NCI-H2029 treated with DMSO at 0.1 percent for 48 hours (cell line): ENCODE measurements at places on chromosomes 3 and 15.

DNA sequence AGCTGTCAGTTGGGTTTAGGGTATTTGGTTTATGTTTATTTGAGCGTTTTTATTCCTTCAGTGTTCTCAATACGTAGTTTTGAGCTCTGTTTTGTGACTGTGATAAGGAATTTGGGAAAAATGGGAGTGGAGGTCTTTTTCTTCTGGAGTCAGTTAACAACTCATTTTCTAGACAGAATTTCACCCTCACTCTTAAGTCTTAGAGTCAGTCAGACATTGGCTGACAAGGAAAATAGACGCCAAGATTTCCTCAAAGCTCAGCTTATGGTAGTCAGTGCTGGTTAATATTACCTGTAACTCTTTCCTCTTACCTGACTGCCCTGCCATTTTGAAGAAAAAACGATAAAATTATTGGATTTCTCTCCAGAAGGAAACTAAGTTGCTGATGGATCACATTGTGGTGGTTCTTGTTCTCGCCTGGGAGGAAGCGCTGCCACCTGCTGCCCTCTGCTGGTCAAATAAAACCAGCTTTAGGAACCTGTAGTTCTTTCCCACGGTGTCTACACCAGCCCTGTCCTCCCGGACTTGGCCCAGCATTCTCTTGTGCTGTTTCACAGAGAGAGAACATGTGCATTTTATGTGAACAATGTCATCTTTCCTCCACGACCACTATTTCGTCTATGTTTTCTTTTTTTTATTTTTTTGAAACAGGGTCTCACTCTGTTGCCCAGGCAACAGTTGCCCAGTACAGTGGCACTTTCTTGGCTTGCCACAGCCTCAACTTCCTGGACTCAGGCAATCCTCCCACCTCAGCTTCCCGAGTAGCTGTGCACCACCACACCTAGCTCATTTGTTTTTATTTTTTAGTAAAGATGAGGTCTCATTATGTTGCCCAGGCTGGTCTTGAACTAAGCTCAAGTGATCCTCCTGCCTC lies 41.4 kb upstream of the UMPS start:
- DNase-seq: peak; percentile 53

DNA sequence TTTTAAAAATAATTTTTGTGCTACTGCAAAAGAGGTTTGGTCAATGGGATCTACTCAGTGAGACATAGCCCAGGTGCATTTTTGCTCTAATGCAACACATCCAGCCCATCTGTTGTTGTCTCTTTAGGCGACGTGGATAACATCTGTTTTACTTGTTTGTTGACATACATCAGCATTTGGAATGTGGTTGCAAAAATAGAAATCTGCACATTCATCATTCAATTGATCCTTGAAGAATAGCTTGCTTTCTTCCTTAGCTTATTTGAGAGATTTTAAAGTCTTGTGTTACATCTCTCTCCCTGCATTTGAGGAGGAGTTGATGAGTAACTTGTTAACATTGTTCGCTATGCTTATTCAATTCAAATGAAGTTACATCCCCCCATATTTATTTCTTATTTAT lies 1202.3 kb downstream of the NSUN3 start:
- no peak for DNase-seq

GRCh38 chr3:197749315-197749600 lies 425 bp upstream of the FYTTD1 start:
- DNase-seq: no peak

GRCh38 chr15:42110367-42110766 lies 16.0 kb upstream of the PLA2G4D start:
- peak; percentile 16 for DNase-seq

GRCh38 chr3:183022936-183023516 lies 42.7 kb upstream of the DCUN1D1 start:
- no peak for DNase-seq

GRCh38 chr3:156688632-156689452 lies 14.5 kb downstream of the TIPARP start:
- peak; percentile 70 for DNase-seq

DNA sequence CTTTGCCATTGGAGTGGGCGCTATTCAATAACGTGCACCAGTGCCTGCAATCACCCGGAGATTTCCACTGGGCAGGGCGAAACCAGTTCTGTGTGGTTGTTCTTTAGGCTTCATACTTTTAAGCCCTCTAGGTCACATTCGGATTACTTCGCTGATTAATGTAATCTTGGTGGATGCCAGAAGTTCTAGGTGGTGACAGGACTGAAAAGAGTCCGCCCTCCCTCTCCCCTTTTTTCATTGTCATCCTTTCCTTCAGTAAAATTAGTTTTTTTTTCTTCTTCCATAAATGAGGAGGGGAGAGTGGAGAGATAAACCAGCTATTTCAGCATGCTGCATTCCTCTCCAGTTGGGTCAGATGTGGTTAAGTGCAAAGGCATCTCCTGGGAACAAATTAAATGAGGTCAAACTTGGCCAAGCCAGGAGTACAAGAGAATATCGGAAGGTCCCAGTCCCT lies 2.3 kb upstream of the SLC2A2 start:
- DNase-seq: no peak

GRCh38 chr3:69881756-69882428 lies 117.6 kb upstream of the SAMMSON start:
- DNase-seq: no peak

GRCh38 chr15:35667908-35668307 lies 121.9 kb upstream of the DPH6 start:
- DNase-seq: no peak

DNA sequence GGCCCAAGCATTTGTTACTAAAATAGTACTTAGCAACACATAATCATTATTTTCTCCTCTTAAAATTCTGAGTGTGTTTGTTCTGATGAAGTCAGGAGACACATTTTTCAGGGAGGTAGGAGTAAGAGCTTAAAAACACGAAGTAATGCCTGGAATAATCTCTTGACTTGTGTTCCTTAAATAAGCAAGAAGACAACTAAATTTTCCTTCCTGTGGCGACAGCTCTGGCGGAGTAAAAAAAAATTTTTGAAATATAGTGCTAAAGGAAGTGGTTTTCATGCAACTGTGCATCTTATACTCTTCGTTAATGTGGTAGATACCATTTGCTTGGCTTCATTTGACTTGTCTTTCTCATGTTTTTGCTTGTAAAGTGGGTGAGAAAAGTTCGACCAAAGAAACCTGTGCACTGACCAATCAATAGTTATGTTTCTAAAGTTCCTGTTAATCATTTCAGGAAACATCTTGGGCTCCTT lies 11.1 kb upstream of the MBNL1 start:
- no peak for DNase-seq

- DNase-seq: no peak
These were observed 311.8 kb downstream of the NTRK3 start for GRCh38 chr15:87944691-87945090.

- peak; percentile 84 for DNase-seq
These were observed 37.3 kb downstream of the ATP2B2 start for GRCh38 chr3:10467904-10468612.

- no peak for DNase-seq
These were observed 8.6 kb downstream of the WDR73 start for GRCh38 chr15:84645496-84645895.

GRCh38 chr3:169250000-169250399 lies 413.5 kb downstream of the MECOM start:
- no peak for DNase-seq

GRCh38 chr15:39099524-39099923 lies 481.4 kb upstream of the THBS1 start:
- DNase-seq: no peak

GRCh38 chr3:117035745-117036144 lies 326.2 kb downstream of the TUSC7 start:
- no peak for DNase-seq

DNA sequence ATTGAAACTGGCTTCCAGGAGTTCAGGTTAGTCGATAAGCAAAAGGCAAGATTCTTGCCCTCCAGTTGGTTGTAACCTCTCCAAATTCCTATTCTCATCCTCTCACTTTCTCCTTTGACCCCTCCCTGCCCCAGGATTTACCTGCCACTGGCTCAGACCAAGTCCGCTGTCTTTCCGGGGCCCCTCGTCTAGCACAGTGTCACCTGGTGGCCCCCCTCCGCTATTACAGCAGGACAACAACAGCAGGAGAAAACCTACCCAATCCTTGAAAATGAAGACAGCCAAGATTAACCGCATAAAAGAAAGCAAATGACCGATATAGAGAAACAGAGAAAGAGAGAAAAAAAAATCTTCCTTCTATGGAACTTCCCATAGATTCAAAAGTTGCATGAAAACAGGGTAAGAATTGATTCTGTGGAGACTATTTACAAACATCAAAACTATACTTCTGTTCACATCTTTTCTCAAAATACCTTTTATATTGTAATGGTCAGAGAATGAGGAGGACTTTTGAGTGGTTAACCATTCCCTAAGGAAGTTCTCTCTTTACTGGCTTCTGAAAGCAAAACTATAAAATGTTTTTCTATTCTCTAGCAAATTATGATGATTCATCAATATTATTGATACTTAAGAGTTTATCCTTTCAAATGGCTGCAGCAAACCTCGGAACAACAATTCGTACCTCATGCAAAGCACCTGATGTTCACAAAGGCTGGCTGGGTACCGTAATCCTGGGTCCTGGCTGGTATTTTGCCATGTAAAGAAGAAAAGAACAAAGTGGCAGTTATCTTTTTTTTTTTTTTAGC lies 10.0 kb upstream of the ST8SIA2 start:
- no peak for DNase-seq

GRCh38 chr3:106440672-106441071 lies 571.9 kb upstream of the CBLB start:
- DNase-seq: no peak

DNA sequence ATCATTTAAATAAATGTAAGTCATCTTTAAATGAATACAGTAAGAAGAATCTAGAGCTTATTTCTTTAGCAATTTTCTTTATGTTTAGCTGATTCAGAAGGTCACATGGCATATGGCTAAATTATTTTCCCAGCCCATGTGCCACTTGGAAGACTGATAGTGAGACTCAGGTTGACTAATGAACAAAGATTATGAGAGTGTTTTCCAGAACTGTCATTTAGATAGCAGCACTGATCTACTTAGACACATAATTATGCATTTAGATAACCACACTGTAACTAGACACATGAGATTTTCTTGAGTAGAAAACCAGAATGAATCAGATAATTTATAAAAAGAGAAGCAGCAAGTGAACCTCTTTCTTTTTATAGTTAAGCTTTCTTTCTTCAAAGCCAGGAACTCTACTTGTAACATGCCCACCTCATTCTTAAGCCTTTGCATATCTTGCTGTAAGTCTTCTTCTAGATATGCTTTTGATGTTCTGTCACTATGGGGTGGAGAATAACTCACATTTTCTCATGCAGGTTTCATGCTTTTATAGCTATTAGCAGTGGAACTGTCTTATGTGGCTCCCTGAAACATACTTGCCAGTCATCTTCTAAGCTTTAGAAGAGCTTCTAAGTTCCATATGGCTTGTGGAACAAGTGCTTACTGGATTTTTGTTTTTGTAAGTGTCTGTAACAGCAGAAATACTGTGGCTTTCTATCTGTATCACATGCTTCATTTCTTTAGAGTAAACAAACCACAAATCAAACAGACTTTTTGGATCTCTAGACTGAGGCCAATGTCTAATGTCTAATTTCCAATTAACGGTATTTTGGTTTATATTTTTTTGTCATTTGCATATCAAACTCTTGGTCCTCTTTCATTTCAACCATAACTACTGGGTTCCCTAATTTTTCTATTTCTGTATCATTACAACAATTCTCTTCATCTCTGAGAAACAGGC lies 101.4 kb downstream of the LMLN start:
- DNase-seq: no peak

DNA sequence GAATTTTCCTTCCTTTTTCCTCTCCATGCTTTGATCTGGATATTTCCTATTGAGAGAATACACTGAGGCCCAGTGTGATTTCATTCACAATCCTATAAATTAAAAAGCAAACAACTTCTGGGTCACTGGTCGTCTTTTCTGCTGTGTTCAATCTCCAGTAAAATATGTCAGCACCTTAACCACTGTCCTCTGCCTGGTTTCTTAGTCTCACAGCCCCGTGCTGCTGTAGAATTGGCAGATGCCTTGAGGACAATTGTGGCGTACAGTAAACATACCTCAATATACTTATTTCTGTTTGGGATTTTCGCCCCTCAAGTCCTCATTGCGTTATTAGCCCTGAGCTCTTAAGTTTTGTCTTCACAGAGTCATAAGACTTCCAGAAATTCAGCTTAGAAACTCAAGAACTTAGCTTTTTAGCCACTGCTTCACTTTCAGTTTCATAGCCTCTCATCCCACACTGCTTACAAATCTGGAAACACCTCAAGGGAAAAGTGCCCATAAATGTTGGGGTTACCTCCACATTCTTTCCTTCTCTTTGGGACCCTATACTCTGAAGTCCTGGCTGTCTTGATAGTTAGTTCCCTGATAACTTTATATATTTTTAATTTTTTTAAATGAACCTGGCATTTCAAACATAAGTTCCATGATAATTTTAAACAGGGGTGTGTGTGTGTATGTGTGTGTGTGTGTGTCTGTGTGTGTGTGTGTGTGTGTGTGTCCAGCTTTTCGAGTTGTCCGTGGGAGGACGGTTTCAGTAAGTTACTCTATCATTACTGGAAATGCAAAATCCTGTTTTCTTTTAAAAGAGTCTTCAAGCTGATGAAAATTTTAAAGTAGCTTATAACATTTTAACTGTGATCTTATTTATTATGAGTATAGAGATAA lies 238.4 kb upstream of the CTDSPL start:
- DNase-seq: no peak

- DNase-seq: no peak
These were observed 36.8 kb downstream of the BTD start for GRCh38 chr3:15638193-15638890.

DNA sequence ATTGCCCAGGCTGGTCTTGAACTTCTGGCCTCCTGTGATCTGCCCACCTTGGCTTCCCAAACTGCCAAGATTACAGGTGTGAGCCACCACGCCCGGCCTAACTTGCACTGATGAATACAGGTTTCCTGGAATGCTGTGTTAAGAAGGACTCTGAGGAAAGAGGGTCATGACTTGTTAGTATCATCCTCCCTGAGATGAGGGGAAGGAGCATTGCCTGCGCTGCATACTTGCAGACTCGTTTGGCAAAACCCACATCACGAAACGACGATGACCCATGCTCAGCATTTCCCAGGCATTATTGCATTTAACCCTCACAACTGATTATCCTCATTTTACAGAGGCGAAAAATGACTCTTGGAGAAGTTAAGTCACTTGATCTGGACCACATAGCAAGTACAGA lies 18.9 kb downstream of the COLQ start:
- DNase-seq: no peak

DNA sequence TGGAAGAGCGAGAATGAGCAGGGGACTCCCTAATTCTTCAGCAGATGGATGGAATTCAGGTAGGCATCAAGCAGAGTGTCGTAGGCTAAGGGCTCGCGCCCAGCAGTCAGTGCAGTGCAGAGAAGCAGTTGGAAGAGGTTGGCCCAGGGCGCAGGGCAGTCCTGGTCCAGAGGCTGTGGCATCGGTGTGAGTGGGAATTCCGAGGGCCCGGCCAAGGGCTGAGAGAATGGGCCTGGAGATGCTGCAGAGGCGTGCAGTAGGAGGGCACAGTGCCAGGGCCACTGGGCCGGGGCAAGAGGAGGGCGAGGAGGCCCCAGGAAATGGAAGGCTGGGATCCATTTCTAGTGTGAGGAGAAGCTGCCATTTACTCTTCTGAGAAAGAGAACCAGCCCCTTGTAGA lies 74.4 kb downstream of the AAGAB start:
- DNase-seq: no peak

GRCh38 chr3:10116138-10116460 lies 624 bp downstream of the BRK1 start:
- peak; percentile 24 for DNase-seq
